ENCODE measurements at places on chromosomes 6 and 20.

- no peak for DNase-seq
Measured at GRCh38 chr20:12372557-12372956, 454.9 kb downstream of the BTBD3 start.

DNA sequence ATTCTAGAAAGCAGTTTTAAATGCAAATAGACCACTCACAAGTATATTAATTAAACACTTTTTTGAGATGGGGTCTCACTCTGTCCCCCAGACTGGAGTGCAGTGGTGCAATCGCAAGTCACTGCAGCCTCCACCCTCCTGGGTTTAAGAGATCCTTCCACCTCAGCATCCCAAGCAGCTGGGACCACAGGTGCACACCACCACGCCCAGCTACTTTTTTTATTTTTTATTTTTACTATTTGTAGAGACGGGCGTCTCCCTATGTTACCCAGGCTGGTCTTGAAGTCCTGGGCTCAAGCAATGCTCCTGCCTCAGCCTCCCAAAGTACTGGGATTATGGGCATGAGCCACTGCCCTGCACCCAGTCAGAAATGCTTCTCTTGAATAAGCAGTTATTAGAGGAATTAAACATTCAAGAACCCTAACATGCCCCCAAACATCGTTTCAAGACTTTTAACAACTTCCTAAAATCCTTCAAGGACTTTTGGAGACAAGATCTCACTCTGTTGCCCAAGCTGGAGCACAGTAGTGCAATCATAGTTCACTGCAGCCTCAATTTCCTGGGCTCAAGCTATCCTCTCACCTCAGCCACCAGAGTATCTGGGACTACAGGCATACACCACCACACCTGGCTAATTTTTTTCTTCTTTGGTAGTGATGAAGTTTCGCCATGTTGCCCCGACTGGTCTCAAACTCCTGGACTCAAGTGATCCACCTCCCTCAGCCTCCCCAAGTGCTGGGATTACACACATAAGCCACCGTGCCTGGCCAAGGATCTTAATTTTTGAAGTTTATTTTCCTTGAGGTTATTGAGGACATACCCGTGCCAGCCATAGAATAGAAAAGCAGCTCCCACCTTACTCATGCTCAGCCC, 3.2 kb downstream of the MCCD1 start:
- DNase-seq: no peak

- no peak for DNase-seq
Measured at GRCh38 chr6:37501632-37502491, 2.2 kb upstream of the CCDC167 start.

DNA sequence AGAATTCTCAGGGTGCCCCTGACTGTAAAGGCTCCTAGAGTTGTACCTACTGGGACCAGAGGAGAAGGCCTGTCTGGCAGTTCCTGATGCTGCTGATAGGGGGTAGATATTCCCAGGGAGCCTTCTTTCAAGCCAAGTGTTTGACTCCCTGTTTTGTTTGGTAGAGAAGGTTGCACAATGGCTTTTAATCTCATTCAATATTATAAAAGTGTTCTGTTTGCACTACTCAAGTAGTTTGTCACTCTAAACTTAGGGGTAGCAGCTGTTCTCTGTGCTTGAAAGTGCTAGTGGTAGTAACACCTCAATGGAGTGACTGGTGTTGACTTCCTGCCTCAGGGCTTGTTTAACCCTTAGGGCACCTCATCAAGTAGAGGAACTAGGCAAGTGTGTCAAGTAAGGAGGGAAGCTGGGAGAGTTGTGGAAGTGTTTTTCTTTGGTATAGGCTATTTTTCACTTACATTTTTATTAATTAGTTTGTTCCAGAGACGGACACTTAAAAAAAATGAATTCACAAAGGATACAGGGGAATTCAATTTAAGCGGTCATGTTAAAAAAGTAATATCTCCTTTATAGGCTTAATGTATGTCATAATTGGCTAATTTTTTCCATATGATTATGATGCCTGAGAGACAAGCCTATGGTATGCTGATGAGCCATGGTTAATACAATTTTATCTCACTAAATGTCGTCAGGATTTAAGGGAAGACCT, 38.1 kb downstream of the BICRAL start:
- DNase-seq: no peak

DNA sequence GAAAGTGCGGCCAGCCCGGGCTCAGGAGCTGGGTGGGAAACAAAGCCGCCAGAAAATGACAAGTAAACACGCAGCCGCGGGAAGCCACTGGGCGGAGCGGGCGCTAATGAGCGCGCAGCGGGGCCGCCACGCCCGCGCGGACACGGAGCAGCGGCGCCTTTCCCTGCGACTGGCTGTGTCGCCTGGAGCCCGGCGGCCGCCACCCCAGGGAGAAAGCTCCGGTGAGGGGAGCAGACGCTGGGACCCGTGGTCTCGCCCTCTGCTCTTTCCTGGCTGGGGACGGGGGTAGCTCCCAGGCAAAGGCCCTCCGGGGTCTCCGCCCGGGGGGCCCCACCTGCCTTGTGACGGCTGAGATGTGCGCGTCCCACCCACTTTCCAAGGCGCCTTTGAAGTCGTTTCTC, 54.9 kb downstream of the PRR18 start:
- no peak for DNase-seq

- no peak for DNase-seq
Measured at GRCh38 chr6:3382326-3383279, 74.2 kb downstream of the SLC22A23 start.

GRCh38 chr6:155080881-155081845, 86.0 kb downstream of the TIAM2 start:
- DNase-seq: peak; percentile 66

DNA sequence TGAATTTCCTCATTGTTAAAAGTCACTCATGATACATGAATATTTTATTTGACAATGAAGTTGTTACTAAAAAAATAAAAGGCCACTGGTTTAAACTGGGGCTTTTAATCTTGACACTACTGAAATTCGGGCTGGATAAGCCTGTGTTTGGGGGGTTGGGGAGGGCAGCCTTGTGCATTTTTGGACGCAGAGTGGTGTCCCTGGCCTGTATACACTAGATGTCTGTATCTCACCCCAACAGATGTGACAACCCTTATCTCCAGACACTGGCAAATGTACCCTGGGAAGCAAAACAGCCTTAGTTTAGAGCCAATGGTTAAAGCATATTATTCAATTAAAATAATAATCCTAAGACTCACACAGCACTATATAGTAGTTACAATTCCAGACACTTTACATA, 24.8 kb downstream of the MAN1A1 start:
- no peak for DNase-seq

DNA sequence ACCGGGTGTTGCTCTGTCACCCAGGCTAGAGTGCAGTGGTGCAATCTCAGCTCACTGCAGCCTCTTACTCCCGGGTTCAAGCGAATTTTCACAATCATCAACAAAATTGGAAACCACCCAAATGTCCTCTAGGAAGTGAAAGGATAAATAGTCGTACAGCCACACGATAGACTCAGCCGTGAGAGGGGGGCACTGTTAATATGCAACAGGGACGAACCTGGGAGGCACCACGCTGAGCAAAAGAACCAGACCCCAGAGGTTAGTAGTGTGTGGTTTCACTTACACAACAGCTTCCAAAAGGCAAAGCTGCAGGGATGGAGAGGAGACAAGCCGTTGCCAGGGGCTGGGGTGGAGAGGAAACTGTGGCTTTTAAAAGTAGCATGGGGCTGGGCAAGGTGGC, 30.1 kb upstream of the NTSR1 start:
- no peak for DNase-seq

- DNase-seq: no peak
Measured at GRCh38 chr6:168835991-168836390, 395.0 kb downstream of the SMOC2 start.

Measured in skeletal muscle cell (primary cell).